ENCODE measurements at places on chromosomes 11 and 22.

- no peak for DNase-seq
Measured at GRCh38 chr22:18965526-18966421, 29.7 kb upstream of the PRODH start.

DNA sequence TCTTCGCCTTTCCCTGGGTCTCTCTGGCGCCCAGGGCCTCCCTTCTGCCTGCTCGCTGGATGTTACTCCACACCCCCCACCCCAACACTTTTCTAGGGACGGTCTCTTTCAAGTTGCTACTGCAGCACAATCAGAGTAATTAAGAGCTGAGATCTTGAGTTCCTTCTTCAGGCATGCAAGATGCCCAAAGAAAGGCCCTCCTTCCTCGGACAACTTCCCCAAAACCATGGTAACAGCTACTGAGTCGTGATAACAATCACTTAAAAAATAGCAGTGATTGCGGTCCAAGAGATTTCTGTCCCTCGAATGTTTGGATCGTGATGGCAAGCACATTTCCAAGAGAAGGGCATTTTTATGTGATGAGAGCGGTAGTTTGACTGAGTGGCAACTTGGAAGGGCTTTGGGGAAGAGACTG is 638 bp upstream of the TENM4 start:
- no peak for DNase-seq

DNA sequence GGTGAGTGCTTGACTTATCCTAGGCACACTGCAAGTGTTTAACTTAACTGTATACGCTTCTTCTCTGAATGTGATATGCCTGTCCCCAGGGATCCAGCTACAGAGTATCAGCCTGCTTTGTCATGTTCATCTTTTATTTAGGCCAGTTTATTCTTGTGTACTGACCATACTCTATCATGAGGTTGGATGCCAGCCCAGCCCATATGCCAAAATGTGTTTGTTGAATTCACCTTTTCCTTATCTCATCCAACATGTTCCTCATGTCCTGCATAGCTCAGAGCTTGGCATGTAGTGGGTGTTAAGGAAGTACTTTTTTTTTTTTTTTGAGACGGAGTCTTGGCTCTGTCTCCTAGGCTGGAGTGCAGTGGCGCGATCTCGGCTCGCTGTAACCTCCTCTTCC is 116.2 kb downstream of the NCAM1 start:
- DNase-seq, result no peak

DNA sequence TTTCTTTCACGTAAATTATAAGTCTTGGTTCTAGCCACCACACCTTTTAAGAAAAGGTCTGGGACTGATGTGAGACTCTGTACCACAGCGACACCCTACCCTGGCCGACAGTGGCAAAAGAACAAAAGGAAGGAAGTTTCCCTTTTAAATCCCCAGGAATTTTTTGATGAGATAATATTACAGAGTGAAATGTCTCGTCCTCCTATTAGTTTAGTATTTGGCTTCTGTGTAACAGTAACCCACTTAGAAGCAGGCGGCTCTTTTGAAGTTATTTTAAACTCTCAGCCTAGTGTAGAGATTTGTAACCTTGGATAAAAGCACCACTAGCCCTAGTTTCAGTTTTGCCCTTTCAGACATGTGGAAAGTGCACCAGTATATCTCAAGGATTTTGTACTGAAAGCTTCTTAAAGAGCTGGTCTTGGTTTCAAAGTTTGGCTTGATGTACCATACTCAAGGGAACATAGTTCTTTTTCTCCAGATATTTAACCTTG is 84.1 kb downstream of the C22orf31 start:
- no peak for DNase-seq

DNA sequence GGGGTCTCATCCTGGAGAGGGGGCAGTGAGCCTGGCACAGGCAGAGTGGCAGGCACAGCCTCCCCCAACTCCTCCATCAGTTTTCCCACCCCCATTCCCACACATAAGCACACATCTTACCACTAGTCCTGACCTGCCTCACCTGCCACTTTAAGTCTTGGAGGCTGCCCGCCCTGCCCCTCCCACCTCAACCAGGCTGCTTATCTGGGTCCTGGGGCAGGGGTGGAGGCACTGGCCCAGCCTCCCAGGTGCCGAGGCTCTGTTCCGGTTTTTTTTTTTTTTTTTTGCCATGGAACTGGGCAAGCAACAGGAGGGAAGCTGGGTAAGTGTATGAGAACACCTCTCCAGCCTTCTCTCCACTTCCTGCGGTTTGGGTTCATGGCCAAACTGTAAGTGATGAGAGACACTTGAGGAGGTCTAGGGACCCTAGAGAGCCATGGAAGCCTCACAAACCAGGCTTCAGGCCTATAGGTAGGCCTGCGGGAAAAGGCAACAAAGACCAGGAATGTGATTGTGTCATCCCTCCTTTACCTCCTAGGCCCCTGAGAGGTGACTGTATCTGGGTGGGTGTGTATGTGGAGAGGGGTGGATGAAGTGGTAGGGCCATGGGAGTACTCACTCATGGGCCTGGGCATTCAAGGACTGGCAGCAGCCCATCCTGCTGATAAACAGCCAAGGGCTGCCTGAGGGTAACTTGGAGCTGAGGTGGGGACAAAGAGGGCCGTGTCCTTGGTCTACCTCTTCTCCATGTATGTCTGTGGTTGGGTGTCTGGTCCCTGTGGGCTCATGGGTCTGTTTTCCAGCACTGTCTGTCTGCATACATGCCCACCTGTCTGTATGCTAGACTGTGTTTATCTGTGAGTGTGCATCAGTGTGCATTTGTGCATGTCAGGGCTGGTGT is 22.6 kb downstream of the PHLDB1 start:
- no peak for DNase-seq

DNA sequence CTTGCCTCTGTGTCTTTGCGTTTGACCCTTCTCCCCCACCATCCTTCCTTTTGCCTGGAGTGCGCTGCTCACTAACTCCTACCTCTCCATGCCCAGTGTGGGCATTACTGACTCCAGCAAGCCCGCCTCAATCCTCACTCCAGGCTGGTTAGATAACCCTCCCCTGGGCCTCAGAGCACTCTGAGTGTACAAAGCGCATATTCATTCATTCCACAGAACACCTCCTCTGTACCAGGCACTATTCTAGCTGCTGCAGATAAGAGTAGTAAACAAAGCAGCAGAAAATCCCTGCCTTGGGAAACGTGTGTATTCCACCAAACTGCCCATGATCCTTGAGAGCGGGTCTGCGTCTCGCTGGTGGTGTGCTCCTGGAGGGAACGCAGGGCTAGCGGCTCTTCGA is 3.2 kb downstream of the SLC22A8 start:
- DNase-seq, result no peak

DNA sequence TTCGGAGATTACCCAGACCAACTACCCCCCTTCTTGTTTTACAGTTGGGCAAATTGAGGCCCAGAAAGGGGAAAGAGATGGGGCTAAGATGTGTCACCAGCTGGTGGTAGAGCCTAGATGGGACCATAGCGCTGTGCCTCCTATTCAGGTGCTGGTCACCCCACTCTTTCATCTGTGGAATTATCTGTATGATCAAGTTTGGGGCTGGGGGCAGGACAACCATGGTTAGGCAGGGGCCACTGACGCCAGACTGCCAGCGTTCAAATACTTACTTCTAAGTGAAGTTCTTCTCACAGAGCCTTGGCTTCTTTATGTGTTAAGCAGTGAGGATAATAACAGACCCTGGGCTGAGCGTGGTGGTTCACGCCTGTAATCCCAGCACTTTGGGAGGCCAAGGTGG is 55.9 kb downstream of the IGLL1 start:
- no peak for DNase-seq

GRCh38 chr11:45563810-45564209 is 101.6 kb downstream of the CHST1 start:
- DNase-seq, result no peak

DNA sequence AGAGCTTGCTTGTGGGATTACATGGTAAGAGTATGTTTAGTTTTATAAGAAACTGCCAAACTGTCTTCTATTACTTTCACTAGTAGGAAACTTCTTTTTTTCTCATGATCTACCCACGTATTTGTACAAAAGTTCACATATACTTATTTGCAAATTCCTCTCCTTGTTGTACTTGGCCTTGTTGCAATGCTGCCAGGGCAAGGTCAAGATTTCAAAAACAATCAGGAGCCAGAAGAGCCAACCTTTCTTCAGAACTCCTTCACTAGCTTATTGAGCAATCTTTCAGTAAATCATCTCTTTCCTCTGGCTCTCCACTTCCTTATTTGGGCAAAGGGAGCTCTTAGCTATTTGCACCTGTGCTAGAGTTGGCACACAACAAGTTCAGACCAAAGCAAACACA is 9.7 kb downstream of the SRSF8 start:
- no peak for DNase-seq

DNA sequence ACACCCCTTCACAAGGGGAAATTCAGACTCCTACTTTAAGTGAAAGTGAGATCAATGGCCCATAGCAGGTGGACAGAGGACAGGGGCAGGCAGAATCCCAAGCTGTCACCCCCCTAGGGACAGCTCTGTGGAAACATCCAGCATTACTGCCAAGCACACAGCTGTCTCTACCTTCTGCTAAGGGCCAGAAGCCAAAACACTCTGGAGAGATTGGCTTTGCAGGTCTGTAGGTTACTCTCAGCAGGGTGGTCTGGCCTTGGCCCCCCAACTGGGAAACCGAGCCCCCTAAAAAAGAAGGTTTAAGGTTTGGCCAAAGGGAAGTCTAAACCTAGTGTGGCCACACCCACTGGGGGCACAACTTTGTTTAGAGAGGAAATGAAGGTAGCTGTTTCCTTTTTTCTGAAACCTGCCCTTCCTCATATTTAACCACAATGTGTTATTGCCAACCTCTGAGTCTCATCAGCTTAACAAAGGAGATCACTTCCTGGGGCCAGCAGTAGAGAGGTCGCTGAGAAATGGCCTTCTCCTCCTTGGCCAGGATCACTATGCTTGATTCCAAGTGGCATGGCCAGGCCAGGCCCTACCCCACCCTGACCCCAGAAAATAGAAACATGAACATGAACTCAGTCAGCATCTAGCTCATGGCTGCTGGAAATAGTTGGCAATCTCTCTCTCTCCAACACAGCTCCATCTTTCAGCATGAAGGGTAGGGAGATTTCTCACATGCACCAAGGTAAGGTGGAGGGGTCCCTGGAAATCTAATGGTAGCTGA is 25.9 kb upstream of the SCARF2 start:
- no peak for DNase-seq

DNA sequence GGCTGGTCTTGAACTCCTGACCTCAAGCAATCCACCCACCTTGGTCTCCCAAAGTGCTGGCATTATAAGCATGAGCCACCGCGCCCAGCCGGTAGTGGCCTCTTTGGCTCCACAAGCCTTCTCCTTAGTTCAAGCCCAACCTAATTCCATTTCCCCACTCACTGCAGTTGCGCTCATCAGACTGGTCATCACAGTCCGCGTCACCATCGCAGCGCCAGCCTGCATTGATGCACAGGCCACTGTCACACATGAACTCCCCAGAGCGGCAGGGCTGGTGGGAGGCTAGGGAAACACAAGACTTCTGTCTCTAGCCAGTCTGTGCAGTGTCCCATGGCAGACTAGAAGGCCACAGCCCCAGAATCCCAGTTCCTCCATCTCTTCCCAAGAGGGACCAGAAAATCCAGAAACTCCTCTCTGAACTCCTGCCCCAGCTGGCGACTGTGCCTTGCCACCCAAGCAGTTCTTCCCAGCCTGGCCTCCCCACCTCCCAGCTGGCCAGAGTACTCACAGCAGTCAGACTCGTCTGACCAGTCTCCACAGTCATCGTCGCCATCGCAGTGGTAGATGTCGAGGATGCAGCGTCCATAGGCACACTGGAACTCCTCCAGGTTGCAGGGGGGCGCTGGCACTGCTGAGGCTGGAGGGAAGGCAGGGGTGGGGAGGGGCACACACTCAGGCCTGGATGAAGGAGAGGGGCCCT is 19.8 kb downstream of the LRP4 start:
- no peak for DNase-seq

GRCh38 chr22:24707470-24707801 is 67.1 kb downstream of the PIWIL3 start:
- DNase-seq, result no peak

DNA sequence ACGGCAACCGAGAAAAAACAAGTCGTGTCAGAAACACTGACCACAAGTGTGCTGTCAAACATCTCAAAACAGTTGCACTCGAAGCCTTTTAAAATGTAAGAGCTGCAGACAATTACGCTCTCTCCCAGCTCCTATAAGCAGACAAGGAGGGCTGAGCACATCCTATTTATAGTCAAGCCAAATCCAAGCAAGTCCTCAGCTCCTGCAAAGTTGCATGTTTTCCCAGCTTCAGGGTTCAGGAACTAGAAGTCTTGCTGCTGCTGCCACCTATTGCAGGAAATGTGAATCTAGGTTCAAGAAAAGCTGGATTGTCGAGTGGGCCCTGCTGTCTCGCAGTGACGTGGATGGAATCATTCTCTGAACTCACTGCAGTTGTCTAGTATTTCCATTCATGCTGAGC is 15.5 kb downstream of the EFCAB6 start:
- no peak for DNase-seq

- DNase-seq, result no peak
Measured at GRCh38 chr11:130705670-130706421, 210.4 kb downstream of the SNX19 start.

GRCh38 chr11:255816-256215 is 19.0 kb downstream of the PSMD13 start:
- DNase-seq, result no peak

DNA sequence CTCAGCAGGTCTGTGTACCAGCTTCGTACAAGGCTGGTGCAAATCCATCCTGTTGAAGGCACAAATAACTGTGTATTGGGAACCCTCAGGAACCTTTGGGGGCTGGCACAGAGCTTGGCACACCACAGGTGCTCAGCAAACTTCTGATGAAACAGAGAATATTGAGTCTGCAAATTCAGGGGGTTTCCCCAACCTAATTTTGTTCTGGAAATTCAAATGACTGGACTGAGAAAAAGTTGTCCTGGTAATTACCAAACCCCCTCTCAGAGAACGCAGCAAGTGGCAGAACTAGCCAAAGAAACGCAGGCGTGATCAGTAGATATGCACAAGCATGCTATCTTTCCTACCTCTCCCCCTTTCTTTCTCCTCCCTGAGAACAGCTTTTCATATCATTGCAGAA is 47.6 kb downstream of the LIF start:
- DNase-seq, result no peak

DNA sequence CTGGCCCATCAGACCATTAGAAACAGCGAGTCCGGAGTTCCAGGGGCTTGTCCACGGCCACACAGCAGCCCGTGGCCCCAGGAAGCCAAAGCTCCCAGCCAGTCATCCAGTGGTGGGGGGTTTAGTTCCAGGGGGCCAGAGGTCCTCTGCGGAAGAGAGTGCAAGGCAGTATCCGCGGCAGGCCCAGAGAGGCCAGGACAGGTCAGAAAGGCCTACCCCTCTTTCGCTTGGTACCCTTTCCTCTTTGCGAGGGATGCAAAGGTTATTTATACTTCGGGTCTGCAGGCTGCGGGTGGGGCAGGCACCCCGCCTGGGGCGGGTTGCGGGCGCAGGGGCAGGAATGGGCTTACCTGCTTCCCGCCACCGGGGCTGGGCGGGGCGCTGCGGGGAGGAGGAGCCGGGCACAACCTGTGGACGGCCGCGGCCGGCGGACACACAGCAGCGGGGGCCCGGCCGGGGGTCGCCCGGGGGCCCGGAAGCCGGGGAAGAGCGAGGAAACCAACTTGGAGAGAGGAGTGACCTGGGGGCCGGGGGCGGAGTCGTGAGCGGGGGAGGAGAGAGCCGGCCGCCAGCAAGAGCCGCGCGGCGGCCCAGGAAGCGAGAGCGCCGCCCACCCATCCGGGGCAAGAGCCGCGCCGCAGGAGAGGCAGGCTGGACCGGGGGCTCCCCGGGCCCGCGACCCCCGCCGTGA is at the start of gene SH3BP1:
Gene SH3BP1 (plus strand): TSS at position 600 of the 691 bp plus-strand sequence. CDS start 119 bp downstream, outside the sequence.
- no peak for DNase-seq
